ENCODE measurements at places on chromosomes 5 and 9. TPM values are rescaled to one million over a fixed set of nuclear protein-coding genes. Genes with fewer than 3 reads are reported as not detected.
A peak's percentile ranks its signal among the peaks of the same experiment; 100 is the strongest.

- DNase-seq: no peak
Measured at GRCh38 chr5:127766676-127767335, 63.6 kb downstream of the CCDC192 start.

GRCh38 chr5:168653626-168654025 lies 74.5 kb upstream of the PANK3 start:
- no peak for DNase-seq

GRCh38 chr5:138438724-138439476 lies at the start of gene REEP2:
Gene REEP2, plus strand, starts transcription at chr5:138439057. Its CDS starts 152 bp downstream, at chr5:138439209.
- DNase-seq: peak; percentile 69

GRCh38 chr9:92647671-92648473 lies 22.1 kb downstream of the IPPK start:
- DNase-seq: no peak

DNA sequence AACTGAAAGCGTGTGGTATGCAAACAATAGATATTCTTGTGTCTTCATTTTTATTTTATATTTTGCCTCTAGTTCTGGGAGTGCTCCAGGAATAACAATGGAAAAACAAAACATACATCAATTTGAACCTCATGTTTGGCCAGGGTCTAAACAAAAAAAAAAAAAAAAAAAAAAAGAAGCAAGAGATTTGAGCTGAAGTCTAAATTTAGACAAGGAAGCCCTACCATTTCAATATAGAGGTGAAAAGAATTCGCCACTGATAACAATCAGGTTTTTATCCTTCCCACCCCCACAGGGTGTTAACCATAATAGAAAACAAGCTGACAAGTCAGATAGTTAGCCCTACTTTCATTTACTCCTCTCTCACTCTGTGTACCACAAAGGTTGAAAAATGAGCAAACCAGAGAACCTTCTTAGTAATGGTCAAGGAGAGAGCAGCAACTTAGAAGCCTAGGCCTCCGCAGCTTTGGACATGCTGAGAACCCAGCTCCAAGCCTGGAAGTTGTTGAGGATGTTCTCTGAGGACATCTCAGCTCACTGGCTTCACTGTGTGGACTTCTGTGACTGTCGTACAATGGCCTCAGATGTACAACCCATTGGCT lies 118.2 kb upstream of the HMHB1 start:
- no peak for DNase-seq

- no peak for DNase-seq
Measured at GRCh38 chr5:6412811-6413210, 34.5 kb upstream of the MED10 start.

DNA sequence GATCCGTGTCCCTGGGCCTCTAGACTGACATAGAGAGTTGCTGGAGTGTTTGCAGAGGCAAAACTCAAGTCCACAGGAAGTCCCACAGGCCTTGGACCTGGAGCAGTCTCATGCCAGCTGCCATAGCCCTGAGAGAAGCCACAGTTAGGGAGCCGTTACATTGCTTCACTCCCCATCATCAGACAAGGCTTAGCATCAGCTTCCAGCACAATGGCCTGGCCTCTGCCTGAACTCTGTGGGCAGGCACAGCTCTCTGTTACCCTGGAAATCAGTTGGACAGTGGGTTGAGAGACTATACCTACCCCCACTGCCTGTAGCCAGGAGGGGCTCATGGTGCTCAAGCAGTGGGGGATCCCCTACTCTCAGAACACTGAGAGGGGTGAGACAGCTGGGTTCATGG lies 16.2 kb upstream of the C9orf72 start:
- DNase-seq: no peak

- DNase-seq: no peak
Measured at GRCh38 chr9:108322326-108323098, 533.3 kb downstream of the ACTL7B start.

DNA sequence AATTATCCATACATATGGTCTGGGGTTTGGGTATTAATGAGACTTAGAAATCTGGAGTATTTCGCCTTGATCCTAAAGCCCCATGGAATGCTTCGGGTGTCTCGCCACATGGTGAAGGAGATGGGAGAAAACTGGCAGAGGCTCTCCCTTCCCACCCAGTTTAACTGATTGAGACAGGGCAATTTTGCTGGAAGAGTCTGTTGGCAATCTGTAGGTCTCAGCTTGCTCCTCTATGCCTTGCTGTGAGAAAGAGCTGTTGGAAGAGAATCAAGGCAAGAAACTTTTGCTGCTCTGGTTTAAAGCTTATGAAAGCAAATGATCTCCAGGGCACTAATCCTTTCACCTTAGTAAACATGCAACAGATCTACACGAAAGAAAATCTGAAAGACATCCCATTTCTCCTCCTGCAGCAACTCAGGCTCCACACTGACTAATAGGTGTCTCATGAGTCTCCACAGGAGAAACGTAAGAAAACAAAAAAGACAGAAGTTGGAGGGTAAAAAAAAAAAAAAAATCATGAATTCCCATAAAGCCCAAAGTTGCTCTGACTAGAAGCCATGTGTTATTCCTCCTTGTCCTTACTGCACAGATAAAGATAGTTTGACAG lies 369.9 kb downstream of the EFNA5 start:
- no peak for DNase-seq

DNA sequence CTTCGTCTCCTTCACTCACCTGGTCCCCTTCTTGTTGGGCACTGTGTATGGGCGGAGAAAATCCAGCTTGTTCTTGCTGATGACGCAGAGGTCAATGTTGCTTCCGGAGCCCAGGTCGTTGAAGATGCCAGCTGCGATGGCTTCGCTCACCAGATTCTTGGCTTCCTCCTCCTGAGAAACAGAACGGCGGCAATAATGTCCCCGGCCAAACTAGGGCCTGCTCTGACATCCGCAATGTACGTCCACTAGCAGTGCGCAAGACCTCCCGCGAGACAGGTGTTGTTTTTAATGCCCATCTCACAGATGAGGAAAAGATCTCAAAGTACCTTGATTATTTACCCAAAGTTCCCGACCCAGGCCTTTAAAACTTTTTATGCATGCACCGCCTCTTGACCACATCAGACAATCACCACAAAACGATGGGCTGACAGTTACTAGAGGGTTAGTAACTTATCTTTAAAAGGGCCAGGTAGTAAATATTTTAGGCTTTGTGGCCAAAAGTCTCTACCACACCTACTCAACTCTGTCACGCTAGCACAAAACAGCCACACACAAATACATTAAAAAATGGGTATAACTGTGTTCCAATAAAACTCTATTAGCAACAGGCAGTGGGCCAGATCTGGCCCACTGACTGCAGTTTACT lies 58.4 kb downstream of the PSMB7 start:
- no peak for DNase-seq

DNA sequence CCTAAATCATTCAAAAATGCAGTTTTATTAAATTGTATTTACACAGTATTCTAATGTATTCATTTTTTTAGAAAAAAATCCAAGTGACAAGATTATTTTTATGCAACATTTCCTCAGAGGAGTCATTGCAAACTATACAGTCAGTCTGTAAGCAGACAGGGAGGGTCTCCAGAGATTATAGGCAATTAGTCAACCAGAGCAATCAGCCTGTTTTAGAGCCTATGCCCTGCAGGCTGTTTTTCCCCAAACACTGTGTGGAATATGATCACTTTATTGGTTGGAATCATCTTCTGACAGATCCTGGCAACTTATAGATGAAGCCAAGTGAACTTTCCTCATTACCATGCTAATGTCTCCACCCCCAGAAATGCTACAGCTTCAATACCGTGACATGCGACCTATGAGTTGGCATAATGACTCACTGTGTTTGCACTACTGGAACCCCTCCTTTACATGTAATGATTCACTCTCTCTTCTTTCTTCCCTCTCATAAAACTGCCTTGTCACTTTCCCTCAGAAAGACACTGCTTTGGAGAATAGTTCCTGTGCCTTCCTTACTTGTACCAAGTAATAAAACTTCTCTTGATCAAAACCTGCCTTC lies 577.7 kb upstream of the FTMT start:
- DNase-seq: peak; percentile 3

GZMA gene
- 0.37 TPM for polyA plus RNA-seq

PTTG1 gene
- polyA plus RNA-seq: 87.8 TPM

DND1 gene
- polyA plus RNA-seq: 0.35 TPM

PCDH1 gene
- 22.4 TPM for polyA plus RNA-seq

PPP6C gene
- polyA plus RNA-seq: 61.9 TPM

TXNDC8 gene
- not detected for polyA plus RNA-seq

NRARP gene
- 5.1 TPM for polyA plus RNA-seq

FUT7 gene
- polyA plus RNA-seq: not detected
